ACHN (cell line): ENCODE measurements at places on chromosomes 11 and 22.

- DNase-seq, result no peak
Observed at GRCh38 chr11:114987186-114987760, 308.9 kb downstream of the NXPE2 start.

GRCh38 chr11:64234647-64235379 is 429 bp downstream of the VEGFB start:
- DNase-seq, result peak; percentile 41

DNA sequence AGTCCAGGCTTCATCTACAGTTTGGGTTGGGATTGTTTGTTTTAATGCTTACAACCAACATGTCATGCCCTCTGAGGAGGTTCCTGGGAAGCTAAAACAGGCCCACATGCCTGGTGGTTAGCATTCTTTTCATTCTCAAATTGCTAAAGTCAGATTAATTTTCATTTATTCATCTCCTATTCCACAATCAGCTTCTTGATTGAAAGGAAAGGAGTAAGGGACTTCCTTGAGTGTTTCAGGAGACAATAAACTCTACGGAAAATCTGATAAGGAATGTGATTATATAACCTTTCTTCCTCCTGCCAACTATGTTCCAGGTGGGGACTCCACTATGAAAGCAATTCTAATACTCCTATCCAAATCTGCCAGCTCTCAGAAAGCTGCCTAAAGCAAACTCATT is 30.8 kb downstream of the MRTFA start:
- DNase-seq, result no peak

GRCh38 chr11:33869481-33870422 is 22.1 kb downstream of the LMO2 start:
- DNase-seq, result no peak

- DNase-seq, result peak; percentile 2
Observed at GRCh38 chr11:71452199-71453036, 585 bp upstream of the NADSYN1 start.

GRCh38 chr22:35973388-35973787 is 55.2 kb downstream of the RBFOX2 start:
- no peak for DNase-seq

DNA sequence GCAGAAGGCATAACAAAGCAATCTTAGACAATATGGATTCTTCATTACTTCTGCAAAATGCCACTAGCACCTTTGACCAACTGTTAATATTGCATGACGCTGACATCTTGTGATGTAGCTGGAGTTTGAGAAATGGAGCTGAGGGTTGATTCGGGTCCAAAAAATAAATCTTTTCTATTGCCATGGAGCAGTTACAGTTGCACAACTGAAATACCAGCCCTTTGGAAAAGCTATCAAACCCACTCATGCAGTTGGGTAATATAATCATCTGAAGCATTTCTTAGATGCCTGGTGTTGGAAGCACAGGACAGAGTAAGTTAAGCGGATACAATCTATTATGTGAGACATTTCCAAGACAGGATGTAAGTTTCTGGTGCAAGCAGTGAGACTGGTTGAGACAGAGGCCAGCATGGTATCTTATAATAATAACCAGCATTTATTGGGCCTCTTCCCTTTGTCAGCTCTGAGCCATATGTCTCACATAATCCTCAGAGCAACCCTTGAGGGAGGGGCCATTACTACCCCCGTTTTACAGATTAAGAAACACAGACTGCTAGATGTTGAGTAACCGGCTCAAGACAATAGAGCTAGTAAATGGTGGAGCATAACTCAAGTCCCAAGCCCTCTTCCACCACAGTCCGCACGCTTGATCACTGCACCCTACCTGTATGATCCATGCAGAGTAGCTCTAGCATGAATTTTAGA is 74.9 kb upstream of the CAPRIN1 start:
- DNase-seq, result no peak

DNA sequence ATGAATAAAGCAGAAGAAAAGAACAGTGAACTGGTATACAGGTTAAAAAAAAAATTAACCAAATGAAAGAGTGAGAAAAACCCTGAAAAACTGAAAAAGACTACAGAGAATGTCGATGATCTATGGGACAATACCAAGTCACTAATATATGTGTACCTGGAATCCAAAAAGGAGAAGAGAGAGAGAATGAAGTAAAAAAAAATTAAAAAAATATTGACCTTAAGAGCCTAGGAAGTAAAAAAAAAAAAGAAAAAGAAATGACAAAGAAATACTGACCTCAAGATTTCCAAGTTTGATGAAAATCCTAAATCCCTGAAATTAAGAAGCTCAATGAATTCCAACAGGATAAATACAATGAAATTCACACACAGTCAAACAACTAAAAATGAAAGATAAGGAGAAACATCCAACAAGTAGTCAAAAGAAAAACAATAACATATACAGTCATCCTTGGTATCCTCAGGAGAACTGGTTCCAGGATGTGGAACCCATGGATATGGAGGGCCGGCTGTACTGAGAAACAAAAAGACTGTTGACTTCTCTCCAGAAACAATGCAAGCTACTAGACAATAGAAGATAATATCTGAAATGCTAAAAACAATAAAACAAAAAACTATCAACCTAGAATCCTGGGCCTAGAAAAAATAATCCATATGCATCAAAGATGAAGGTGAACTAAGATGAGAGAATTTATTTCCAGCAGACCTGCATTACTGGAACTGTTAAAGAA is 33.5 kb upstream of the SERPIND1 start:
- DNase-seq, result no peak

DNA sequence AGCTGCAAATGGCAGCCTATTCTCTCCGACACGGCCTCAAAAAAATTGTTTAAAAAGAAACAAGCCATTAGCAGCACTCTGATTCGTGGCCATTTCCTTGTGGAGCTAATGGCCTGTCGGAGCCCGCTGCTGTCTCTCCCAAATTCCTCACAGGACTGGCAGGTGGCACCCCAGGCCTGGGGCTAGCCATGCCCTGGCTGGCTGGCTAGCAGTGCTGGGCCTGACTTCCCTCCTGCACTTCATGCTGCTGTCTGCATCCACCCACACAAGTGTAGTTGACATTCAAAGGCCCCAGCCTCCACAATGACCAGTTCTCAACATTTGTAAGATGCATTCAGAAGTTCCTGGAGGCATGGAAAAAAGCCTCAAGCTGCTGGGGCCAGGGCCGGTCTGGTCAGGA is 61.5 kb downstream of the SMCO4 start:
- DNase-seq, result no peak

DNA sequence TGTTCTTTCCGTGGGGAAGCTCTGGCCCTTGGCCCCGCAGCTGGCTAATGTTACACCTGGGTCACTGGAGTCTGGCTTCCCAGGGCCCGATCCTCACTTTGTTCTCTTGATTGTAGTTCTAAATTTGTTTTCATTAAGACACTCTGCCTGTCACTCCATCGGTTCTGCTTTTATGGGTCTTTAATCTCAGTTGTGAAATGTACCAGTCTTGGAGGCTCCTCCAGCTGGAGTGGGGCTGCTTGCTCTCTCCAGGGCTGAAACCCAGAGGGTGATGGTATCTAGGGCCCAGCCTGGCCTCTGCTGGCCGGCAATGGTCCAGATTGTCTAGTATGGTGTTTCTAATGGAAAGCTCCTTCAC is 352.9 kb downstream of the TENM4 start:
- peak; percentile 32 for DNase-seq

DNA sequence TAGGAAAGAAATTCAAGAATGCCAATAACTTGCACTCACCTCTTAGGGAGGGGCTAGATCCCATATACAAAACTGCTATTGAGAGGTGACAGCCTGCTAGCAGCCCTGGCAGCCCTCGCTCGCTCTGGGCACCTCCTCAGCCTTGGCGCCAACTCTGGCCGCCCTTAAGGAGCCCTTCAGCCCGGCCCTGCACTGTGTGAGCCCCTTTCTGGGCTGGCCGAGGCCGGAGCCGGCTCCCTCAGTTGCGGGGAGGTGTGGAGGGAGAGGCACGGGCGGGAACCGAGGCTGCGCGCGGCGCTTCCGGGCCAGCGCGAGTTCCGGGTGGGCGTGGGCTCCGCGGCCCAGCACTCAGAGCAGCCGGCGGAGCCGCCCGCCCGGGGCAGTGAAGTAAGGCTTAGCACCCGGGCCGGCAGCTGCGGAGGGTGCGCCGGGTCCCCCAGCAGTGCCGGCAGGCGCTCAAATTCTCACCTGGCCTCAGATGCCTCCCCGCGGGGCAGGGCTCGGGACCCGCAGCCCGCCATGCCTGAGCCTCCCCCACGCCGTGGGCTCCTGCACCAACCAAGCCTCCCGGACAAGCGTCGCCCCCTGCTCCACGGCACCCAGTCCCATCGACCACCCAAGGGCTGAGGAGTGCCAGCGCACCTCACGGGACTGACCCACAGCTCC is 329.9 kb downstream of the FAM181B start:
- DNase-seq, result no peak

DNA sequence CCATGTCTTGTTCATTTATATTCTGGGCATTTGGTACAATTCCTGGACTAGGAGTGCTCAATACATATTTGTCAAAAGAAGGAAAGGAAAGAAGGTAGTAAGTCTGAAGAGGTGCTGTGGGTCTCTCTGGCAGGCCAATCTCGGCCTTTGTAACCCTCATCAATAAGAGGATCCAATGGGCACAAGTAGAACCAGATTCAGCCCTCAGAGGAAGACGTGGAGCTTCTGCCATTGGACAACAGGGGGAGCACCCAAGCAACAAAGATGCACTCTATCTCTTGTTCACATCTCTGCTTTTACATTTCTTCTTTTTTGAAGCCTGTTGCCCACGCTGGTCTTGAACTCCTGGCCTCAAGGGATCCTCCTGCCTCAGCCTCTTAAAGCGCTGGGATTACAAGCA is 2.2 kb upstream of the VPS11 start:
- peak; percentile 39 for DNase-seq

DNA sequence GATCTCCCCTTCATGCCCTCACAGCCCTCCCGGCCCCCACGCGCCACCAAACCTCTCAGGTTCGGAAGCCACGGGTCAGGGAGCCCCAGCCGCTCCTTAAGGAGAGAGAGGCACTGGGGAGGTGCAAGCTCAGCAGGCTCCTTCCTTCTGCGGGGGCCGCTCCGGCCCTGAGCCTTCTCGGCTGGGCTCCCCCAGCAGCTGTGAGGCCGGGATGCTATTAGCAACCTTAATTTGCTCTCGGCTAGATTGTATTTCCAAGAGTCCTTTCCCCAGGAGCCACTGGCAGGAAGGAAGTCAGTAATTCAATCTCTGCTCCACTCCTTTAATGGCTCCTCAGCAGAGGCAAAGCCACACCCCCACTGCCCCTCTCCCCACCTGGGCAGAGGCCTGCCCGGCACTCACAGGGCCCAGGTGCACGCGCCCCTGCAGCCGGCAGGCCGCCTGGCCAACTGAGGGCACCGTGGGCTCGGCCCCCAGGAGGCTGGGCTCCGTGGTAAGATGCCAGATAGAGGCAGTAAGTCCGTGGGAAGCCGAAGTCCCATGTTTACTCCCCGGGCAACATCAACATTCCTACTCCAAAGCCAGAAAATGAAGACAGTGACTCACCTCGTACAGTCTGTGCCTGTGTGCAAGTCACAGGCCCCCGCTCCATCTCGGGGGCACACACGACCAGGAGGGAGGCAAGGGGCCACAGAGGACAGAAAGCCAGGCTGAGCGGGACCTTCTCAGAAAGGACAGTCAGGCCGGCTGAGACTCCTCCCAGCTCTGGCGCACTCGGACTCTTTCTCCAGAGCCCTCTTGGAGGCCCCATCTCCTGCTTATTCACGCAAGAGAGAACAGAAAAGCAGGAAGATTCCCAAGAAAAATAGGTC is 5.2 kb downstream of the IGSF9B start:
- DNase-seq, result no peak

- no peak for DNase-seq
Observed at GRCh38 chr11:72225411-72225951, 914 bp downstream of the INPPL1 start.

DNA sequence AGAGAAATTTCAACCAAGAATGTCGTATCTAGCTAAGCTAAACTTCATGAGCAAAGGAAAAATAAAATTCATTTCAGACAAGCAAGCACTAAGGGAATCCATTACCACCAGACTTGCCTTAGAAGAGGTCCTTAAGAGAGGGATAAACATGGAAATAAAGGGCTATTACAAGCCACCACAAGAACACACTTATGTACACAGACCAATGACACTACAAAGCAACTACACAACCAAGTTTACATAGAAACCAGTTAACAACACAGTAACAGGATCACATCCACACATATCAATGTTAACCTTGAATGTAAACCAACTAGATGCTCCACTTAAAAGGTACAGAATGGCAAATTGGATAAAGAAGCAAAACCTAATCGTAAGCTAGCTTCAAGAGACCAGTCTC is 38.0 kb downstream of the TMEM123 start:
- DNase-seq, result no peak

DNA sequence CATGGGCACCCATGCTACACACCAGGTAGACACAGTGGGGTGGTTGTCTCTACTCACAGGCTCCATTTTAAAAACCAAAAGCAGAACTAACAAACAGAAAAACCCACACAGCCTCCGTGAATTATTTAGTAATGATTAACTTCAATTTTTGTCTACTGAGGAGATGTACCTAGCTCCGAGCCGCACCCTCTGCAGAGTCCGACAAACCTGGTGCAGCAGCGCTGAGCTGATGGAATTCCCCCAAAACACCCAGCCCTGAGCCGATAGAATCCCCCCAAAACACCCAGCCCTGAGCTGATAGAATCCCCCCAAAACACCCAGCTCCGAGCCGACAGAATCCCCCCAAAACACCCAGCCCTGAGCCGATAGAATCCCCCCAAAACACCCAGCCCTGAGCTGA is 927.0 kb downstream of the BRD1 start:
- DNase-seq, result no peak

- no peak for DNase-seq
Observed at GRCh38 chr11:72808331-72808798, 5.8 kb upstream of the ATG16L2 start.

- peak; percentile 92 for DNase-seq
Observed at GRCh38 chr11:102599642-102600261, 25.4 kb downstream of the MMP20 start.

DNA sequence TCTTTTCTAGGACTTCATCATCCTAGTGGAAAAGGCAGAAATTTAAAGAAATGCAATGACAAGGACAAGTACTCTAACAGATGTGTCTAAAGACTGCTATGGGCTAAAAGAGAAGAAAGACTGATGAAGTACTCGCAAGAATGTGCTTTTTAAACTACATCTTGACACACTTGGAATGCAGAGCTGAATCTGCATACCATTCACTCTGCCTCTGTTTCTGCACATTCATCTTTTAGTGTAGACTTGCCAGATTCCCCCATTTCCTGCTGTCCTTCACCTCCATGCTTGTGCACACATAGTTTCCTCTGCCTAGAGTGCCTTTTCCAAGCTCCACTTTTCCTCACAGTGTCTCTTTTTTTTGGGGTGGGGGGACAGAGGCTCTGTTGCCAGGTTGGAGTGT is 239.0 kb upstream of the CCDC179 start:
- DNase-seq, result no peak

DNA sequence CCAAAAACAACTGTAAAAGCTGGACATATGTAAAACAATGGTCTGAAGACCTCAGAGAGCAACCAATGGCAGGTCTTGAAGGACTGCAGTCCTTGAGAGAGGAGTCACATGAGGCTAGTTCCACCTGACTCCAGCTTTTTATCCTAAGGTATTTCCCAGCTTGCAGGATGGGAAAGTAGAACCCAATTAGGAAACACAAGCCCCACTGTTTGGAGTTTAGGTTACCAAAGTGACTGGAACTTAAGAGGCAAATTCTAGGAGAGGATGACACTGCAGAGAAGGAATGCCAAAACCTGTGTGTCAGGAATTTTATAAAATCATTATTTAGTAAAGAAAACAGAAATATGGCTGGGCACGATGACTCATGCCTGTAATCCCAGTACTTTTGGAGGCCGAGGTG is 18.4 kb downstream of the OR2AT4 start:
- DNase-seq, result no peak
